ENCODE measurements at places on chromosomes 5 and 9.

GRCh38 chr9:37859043-37859442, 44.9 kb downstream of the SLC25A51 start:
- no peak for DNase-seq

GRCh38 chr9:131417264-131418142, 23.6 kb downstream of the PRRC2B start:
- DNase-seq, result no peak

DNA sequence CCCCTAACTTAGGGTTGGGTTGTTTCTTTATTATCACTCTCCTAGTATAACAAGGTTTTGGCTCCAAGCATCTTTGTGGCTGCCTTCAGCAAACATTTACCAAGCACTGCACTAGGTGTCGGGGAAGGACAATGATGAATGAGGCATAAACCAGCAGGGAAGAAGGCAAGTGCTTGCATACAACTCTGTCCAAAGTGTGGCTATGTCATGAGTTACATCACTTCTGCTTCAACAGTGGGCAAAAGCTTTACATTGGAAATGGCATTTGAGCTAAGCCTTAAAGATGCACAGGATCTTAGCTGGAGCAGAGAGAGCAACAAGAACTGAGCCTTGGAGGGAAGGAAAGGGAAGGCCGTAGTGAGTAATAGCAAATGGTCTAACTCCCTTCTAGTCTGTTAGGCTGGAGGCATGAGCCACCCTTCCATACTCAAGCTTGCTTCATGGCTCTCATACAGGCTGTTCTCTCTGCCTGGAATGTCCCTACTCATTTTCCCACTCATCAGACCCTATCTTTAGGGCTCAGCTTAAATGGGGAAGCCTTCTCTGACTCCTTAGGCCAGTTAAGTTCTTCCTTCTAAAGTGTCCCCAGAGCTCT, 121.8 kb downstream of the SEMA6A start:
- no peak for DNase-seq

DNA sequence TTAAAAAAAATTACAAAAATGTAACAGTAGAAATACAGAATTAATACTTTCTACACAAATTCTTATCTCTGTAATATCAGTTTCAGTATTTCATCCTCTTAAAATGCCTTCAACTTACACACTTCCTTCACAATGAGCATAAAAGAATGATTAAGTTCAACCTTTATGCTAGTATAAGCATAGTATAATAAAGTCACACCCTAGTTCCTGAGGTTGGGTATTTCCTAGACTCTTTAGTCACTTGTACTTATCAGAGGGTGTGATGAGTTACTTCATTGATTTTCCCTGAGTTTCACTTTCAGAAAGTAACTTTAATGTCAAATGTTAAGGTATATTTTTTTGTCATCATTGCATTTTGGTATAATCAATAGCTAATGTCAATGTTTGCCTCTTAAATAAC, 302.4 kb downstream of the PDE4D start:
- no peak for DNase-seq

GRCh38 chr5:172870291-172870714, 36.3 kb downstream of the ERGIC1 start:
- no peak for DNase-seq

DNA sequence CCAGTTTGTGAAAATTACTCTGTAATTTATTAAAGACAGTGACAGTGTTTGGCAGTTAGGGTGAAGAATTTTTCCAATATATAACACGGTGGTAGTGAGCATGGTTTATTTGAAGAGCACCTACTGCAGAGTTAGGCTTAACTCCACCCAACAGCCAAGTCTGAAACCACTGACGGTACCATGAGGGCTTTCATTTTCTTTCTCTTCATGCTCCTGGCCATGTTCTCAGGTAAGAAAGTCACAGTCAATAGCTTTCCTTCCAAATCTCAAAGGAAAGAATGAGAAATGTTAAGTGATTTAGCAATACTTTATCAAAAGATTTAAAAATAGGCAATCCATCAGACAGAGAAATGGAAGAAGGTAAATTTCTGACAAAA, at the start of gene MARCOL:
TSS of gene MARCOL (plus strand) at position 108 of the 377 bp plus-strand sequence. CDS start at position 181, 73 bp downstream.
- DNase-seq, result no peak

DNA sequence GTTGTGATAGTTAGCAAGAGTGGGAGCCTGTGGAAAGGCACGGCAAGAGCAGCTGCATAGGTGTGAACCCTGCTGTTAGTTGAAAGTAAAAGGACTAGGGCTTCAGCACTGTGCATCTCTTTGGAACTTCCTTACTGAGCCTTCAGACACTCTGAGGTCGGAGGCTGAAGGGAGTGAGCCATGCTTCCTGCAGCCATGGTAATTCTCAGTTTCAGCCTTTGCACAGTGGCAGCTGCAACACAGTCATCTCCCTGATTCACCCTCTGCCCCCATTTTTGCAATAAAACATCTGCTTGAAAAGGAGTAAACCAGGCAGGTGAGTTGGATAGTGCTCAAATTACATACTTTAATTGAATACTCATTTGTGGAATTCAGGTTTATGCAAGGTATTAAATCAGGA, 6.5 kb upstream of the TLE4 start:
- no peak for DNase-seq

GRCh38 chr9:6348766-6349165, 20.6 kb downstream of the TPD52L3 start:
- DNase-seq, result no peak

DNA sequence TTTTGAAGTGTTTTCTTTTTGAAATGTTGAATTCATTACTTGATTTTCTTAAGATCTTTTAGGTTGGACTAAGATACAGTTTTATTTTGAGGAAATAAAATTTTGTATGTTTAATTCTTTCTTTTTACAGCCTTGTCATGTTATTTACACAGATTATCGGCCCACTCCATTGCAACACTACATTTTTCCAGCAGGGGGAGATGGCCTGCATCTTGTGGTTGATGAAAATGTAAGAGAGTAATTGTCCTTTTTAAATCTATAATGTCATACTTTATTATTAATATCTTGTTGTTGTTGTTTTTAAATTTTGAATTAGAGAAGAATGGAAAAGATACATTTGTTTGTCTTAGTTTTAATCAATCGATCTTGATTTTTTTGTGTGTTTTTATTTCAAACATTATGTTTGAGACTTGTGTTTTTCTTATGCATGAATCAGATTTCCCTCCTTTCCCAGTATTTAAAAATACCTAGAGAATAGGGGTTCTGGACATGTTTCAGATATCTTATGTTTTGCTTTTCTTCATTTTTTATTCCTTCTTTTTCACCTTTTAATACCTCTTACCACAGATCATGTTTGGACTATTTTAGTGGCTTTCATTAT, 36.7 kb downstream of the MTREX start:
- peak; percentile 37 for DNase-seq

GRCh38 chr9:36149197-36149596, 12.7 kb downstream of the GLIPR2 start:
- no peak for DNase-seq

DNA sequence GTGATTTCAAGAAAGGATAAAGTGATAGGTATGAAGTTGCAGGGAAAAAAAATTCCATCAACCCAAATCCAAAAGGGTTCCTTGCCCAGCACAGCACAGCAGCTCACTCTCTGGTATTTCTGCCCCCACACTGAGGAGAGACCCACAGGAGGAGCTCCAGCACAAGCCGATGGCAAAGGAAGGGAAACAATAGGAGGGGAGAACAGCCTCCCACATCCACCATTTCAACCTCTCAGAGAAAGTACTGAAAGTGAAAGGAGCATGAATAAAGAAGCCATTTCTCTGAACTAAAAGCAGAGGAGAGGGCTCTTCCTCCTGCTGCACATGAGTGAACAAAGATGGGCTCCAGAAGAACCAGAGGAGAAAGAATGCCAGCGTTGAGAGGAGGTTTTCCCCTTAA, 54.9 kb upstream of the ZSWIM6 start:
- DNase-seq, result no peak

GRCh38 chr5:1648806-1649205, 125.0 kb upstream of the LPCAT1 start:
- no peak for DNase-seq

DNA sequence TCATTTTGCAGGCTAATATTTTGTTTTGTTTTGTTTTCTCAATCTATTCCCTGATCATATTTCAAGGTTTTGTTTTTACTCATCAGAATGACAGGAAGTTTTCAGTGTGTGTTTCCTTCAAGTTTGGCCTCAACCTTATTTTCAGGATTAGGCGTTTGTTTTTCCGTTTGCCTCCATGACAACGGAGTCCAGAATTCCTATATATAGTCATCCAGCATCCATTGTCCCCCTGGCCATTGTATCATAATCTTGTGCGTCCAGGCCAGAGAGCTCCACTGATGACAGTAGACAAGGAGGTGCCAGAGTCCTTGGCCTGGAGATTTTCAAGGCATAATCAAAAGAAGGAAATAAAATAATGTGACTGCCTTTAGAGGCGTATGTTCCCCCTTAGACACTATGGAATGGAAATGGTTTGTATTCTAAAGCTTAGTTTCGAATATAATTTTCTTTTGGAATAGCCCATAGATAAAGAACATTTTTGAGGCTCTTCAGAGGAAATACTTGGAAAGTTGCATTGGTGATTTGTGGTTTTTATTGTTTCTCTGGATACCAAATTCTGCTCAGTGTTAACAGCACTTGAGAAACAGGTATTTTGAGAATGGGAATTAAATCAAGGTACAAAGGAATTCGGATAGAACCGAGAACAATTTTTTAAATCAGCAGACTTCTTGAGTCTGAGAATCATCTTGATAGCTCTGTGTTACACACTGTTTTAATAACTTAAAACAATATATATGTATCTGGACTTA, 99.8 kb downstream of the ZNF462 start:
- DNase-seq, result no peak

- DNase-seq, result no peak
Observed at GRCh38 chr9:2291980-2292704, 277.0 kb downstream of the SMARCA2 start.

- peak; percentile 57 for DNase-seq
Observed at GRCh38 chr5:75668977-75669689, 48.1 kb downstream of the POC5 start.

GRCh38 chr9:99076483-99077171, 28.3 kb upstream of the TGFBR1 start:
- peak; percentile 57 for DNase-seq

DNA sequence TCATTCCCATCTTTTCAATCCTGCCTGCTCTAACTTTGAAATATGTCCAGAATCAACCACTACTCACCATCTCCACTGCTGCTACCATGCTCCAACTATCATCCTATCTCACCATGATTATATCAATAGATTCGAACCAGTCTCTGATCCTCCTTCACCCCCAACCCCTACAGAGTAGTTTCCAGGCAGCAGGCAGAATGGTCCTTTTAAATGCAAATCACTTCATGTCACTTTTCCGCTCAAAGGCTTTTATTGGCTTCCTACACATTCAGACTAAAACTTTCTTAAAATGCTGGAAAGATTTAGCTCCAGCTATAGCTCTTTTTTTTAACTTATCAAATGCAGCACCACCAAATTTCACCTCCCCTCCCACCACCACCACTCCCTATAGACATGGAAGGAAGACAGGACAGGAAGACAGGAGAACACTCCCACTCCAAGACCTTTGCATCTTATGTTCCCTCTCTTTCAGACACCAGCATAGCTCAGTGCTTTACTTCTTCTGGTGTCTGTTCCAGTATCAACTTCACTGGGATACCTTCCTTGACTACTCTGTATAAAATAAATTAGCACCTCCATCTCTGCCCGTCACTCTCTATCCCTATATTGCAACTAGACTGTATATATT, 9.9 kb upstream of the PPP2R2B start:
- no peak for DNase-seq

- DNase-seq, result no peak
Observed at GRCh38 chr5:1519631-1520210, 4.0 kb downstream of the LPCAT1 start.

- no peak for DNase-seq
Observed at GRCh38 chr9:135301271-135302263, 178.0 kb upstream of the PPP1R26 start.

DNA sequence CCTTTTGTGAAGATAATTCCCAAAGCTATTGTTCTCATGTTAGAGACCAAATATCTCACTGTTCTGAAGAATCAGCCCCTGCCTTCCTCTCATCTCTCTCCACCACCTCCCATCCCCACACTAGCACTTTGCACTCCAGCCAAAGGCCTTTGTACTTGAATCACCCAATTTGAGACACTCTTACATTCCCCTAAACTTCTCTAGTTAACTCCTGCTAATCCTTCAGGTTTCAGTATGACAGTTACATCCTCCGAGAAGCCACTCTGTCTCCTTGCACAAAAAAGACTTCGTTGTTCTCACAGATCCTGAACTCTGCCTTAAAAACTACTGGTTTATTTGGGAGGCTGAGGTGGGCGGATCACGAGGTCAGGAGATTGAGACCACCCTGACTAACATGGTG, 227.5 kb downstream of the PIK3R1 start:
- DNase-seq, result no peak

- DNase-seq, result no peak
Observed at GRCh38 chr5:42825422-42826148, 13.9 kb upstream of the SELENOP start.

DNA sequence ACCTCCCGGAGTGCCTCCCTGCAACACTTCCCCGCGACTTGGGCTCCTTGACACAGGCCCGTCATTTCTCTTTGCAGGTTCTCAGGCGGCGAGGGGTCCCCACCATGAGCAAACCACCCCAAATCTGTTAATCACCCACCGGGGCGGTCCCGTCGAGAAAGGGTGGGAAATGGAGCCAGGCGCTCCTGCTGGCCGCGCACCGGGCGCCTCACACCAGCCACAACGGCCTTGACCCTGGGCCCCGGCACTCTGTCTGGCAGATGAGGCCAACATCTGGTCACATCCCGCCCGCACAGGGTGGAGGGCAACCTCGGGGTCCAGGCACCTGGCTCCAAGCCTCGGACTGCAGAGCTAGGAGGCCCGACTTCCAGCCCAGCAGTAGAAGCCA, 776 bp upstream of the TERT start:
- DNase-seq, result no peak

GRCh38 chr5:44952376-44952775, 143.6 kb downstream of the MRPS30 start:
- DNase-seq, result no peak

DNA sequence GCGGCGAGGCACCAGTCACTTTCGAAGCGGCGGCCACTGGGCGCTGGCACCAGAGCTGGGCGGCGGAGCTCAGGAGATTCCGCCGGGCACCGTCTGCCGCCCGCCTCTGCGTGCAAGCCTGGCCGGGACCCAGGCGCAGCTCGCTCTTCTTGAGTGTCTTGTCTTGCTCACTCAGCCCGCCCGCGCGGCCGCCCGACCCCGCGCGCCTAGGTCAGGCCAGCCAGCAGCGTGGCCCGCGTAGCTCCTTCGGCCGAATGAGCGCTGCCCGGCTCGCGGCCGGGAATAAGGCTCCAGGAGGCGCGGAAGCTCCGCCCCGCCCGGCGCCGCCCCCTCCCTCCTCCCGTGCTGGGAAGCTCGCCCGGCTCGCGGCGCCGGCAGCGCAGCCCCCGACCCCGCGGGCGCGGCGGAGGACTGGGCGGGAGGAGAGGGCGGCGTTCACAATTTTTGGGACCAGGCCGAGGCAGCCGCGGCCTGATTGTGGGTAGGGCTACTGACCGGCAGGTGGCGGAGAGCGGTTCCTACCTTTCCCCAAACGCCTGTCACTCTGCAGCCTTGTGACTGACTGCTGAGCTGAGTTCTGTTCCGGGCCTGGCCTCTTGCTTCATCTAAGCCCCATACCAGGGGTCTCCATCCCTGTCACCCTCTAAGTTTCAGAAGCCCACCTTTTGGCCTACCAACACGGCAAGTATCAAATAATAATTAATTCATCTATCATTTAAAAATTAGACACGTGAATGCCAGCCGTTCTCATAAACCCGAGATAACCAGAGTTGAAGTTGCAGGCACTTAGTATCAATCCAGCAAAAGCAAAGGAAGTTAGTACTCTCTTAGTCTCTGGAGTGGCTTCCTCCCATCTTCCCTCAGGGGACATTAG, at the start of gene HBEGF:
TSS of gene HBEGF (minus strand) at position 256 of the 874 bp plus-strand sequence. CDS start 275 bp downstream, outside the sequence.
- DNase-seq, result peak; percentile 36
